NCI-H2029 (cell line): ENCODE measurements at places on chromosomes 12 and 14.

DNA sequence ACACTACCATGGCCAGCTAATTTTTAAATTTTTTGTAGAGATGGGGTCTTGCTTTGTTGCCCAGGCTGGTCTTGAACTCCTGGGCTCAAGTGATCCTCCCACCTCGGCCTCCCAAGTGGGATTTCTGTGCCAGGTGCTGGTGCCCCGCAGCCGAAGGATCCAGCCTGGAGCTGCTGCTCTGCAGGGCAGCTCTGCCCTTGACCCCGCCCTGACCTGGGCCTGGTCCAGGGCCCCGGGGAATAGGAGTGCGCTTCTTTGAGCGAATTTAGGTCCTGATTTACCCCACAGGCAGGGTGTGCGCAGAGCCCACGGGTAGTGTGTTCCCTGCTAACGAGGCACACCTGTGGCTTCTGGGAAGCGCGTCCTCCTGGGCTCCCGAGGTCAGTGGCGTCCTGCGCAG is 15.2 kb downstream of the ACADS start:
- DNase-seq = no peak

GRCh38 chr12:113515082-113515856 is 43.6 kb upstream of the LHX5 start:
- no peak for DNase-seq

GRCh38 chr12:68480526-68480925 is 130.2 kb upstream of the RAP1B start:
- no peak for DNase-seq

- no peak for DNase-seq
These were observed 469.8 kb downstream of the BCAT1 start for GRCh38 chr12:24479131-24479530.

GRCh38 chr14:81023095-81023710 is 67.8 kb downstream of the TSHR start:
- DNase-seq = no peak

- DNase-seq = no peak
These were observed 315.7 kb downstream of the NPAS3 start for GRCh38 chr14:33254342-33254741.

- DNase-seq = peak; percentile 24
These were observed 113.4 kb downstream of the SPTSSA start for GRCh38 chr14:34348592-34348991.

DNA sequence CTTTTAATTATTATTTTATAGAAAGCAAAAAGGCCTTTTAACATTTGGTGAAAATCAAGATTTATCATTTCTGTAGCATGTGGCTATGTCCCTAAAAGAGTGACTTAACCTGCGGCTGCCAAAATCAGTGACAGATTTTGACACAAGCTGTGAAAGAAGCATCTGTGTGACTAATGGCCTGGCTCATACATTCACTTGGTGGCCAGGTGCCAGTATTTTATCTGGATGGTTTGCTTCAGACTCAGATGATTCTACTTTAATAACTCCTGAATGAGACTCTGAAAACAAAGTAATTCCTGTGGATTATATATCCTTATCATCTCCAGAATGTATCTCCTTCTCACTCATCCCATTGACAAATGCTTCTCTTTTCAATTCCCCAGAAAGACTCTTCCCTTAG is 103.0 kb downstream of the FSCB start:
- peak; percentile 8 for DNase-seq

DNA sequence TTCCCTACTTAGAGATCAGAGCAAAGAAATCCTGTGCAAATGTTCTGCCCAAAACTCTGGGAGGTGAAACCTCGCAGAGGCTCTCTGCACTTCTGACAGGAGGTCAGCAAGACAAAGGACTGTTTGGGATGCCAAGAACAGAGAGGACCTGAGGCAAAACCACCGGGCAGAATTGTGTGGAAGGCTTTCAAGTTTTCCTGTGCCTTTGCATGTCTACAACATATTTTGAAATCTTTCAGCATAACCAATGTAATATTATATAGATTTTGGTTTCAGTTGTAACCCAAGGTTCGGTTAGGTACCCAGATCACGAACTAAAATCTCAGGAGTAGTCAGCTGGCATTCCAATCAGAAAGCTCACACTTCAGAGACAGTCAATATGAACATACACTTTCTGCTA is 99.4 kb upstream of the PLEKHA5 start:
- no peak for DNase-seq

GRCh38 chr14:61153914-61154545 is 127.1 kb downstream of the TMEM30B start:
- no peak for DNase-seq

- no peak for DNase-seq
These were observed 150.9 kb upstream of the PLEKHG7 start for GRCh38 chr12:92551853-92552397.
